ENCODE measurements at places on chromosomes 4 and X.
A peak's percentile ranks its signal among the peaks of the same experiment; 100 is the strongest.

GRCh38 chrX:13685126-13685763 is 3.7 kb upstream of the RAB9A start:
- no peak for DNase-seq

DNA sequence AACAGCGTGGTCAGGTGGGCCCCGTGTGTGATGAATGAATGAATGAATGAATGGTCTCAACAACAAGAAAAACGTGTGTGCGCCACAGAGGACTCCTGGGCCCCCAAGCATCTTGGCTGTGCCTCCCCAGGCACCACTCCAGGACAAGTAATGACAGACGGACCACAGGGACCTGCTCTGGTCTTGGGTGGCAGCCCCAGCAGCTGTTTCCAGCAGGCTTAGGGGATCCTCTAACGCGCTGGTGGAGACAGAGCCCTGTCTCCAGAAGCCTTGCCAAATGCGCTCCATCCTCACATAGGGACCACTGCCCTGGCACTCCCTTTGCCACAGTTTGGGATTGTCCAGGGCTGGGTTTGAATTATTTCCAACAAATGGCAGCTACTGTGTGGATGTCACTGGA is 39.1 kb downstream of the PSAPL1 start:
- no peak for DNase-seq

DNA sequence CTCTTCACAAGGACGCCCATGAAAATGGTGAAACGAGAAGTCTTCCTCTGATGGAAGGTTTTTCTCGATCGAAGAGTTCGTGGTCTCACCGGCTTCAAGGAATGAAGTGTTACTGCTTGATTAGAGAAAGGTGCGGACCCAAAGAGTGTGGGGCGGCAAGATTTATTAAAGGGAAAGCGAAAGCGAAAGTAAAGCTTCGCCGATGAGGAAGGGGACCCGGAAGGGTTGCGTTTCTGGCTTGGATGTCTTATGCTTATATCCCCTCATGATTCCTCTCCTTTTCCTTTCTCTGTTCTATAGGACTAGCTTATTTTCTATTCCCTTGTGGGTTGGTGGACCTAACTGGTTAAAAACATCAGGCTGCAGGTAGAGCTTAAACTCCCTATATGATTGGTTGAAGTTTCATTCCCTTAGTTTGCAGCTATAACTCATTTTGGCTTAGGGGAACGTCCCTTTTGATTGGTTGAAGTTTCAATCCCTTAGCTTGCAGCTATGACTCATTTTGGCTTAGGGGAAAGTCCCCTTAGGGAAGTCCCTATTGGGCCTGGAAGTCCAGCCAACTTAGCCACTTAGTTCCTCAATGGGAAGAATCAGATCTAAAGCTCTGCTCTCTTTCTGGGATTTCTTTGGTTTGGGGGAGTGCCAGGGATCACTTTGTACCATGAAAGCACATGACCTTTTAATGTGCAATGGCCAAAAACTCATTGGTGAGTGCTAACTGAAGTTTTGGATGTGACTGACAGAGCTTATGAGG is 1025.0 kb upstream of the PCDH10 start:
- peak; percentile 12 for DNase-seq

DNA sequence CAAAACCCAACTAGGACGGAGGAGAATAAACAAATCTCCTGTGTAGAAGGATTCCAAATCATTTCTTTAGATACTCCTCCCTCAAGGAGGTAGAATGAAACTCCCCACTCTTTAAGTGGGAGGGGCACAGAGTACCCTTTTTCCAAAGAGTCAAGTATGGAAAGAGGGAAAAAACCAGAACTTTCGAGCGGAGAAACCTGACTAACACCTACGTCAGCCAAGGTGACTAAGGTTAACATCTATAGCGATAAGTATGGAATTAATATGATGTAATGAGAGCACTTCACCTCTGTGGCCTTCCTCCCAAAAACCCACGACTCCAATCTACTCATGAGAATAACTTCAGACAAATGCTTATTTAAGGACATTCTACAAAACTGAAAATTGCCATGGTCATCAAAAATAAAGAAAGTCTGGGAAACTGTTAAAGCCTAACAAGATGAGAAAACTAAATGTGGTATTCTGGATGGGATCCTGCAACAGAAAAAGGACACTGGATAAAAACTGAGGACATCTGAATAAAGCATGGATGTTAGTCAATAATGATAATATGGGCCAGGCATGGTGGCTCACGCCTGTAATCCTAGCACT is 157.0 kb upstream of the MAP3K15 start:
- no peak for DNase-seq

DNA sequence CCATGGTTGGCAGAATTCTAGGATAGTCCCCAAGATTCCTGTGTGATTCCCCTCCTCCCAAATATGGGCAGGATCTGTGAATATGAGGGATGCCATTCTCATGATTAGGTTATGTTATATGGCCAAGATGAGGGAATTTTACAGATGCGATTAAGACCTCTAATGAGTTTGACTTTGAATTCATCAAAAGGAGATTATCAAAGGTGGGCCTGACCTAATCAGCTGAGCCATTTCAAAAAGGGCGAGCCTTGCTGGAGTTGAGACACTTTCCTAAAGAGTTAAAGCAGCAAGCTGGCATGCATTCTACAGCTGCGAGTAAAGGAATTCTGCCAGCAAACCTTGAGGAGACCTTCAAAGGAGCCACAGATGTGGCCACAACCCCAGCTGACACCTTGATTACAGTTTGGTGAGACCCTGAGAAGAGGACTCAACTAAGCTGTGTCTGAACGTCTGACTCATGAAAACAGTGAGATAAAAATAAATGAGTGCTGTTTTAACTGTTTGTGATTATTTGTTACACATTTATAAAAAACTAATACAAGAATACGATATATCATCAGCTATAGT is 31.7 kb upstream of the TMPRSS11D start:
- no peak for DNase-seq

GRCh38 chr4:92198711-92199110 is 105.1 kb upstream of the GRID2 start:
- DNase-seq, result no peak

DNA sequence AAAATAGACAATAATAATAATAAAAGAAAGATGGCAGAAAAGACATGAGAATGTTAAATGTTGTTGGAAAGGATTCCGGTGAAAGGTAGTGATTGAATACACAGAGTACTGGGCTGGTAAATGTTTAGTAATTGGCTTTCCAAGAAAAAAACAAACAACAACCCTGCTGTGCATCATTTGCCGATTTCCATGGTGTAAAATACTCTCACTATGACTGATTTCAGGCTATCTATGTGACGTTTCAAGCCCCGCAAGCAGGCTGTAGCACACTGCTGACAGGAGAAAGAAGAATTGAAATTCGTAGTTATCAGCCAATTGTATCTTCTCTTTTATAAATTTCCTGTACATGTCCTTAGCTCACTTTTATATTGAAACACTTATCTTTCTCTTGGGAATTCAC is 13.6 kb upstream of the SEPTIN6 start:
- no peak for DNase-seq

GRCh38 chr4:42420140-42420539 is 22.9 kb downstream of the SHISA3 start:
- DNase-seq, result no peak

- DNase-seq, result no peak
Measured at GRCh38 chrX:15499976-15500375, 631 bp upstream of the BMX start.

- DNase-seq, result peak; percentile 47
Measured at GRCh38 chr4:184028561-184029374, 123.7 kb downstream of the STOX2 start.

DNA sequence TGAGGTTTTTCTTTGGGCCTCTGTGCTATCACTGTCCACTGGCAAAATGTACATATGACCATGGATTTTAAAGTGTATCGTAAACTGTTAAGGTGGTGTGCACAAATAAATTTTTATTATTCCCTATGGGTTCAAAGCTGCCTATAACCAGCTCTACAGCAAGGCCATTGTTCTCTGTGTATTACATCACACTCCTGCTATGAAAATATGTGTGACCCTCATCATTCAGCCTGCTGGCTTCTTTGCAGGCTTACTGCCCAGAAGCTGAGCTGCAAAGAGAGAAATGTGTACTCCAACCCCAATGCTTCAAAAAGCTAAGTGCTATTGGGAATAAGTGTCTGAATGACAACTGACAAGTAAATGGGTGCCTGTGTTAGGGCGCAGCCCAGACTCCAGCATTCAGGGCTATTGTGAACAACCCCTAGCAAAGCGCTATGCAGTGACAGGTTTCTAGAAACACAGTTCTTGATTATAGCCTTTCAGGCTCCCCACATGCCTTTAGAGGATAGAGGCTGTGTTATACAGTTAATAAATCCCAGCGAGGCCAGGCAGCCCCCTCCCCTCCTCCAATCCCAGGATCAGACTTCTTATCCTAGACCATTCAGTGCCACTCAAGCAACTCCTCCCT is 220.4 kb upstream of the RADX start:
- DNase-seq, result no peak

- no peak for DNase-seq
Measured at GRCh38 chr4:179097741-179098140, 1655.5 kb upstream of the AGA start.

DNA sequence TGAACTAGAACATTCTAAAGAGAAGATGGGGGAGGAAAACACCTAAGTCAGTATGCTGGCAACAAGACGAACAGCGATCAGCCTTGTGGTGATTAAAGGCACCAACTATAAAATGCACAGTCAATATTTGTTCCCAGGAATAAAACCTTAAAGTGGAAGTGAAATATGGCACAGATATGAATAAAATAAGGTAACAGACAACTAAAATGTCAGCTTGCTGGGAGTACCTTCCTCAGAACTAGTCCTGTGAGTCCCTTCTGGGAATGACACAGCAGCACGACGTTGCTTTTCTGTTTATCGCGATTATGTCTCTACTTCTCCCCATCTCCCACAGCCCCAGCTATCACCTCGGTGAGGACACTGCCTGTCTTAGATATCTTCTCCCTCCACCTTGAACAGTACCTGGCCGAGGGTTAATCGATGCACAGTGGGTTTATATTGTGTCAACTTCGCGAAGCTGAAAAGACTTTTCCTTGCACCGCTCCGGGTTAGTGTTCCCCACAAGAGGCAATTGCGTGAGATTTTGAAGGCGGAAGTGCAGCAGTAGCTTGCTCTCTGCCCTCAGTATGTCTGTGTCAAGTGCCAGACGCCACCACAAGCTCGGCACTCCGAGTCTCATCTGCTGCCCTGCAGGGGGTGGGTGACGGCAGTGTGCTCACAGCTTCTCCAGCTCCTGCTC is 17.4 kb downstream of the MTNR1A start:
- DNase-seq, result no peak

- DNase-seq, result no peak
Measured at GRCh38 chr4:6992728-6993677, 50.2 kb upstream of the TADA2B start.

DNA sequence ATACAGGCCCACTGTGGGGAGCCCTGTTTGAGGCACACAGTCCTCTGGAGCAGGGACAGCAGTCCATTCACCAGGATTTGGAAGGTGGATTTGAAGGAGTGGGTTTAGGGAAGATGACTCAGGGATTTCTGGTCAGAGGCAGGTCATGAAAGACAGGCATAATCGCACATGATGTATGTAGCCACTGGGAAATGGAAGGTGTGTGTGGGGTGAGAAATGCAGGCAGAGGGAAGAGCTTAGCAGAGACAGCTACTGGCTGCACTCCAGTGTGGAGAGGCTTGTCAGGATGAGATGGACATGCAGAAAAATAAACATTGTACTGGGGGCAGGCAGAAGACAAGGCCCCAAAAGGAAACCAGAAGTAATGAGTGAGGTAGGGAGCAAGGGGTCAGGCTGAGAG is 85.2 kb upstream of the STS start:
- no peak for DNase-seq

DNA sequence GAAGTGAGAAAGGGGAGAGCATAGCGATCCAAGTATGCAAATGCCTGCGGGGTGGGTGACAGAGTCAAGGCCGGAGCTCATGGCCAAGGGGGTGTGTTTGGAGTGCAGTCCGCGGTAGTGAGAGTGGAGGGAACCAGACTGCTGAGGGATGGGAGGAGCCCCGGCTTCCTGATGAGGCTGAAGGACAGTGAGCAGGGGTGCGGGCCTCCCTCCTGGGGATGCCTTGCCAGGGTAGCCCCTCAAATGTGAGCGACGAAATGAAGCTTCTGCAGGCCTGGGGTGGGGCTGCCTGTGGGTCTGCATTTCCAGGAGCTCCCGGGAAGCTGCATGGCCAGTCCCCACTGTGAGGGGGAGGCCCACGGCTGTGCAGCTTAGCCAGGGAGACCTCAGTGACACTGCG is 45.0 kb downstream of the PSAPL1 start:
- no peak for DNase-seq

DNA sequence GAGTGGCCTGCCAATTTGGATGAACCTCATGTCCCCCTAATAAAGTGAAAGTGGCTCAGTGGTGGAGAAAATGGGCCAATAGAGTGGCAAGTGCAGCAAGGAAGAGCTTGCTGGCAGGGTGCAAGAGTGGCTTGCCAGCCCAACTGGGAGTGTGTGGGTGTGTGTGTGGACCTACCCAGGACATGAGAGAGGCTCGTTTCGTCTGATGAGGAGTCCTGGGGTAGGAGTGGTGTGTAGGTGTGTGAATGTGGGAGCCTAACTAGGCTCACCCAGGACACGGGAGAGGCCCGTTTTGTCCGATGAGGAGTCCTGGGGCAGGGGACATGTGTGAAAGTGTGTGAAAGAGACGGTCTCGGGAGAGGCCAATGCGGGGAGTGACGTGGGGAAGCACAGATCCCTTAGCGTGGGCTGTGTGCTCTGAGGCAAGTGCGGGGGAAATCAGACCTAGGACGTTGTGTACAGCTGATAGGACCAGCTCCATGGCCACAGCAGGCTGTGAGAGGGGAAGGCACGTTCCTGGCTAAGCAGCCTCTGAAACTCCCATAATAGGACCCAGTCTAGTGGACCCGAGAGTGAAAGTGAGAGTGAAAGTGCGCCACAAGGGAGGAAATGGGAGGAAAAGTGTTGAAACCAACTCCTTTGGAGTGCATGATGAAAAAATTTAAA is 5.3 kb downstream of the GAGE10 start:
- peak; percentile 52 for DNase-seq

DNA sequence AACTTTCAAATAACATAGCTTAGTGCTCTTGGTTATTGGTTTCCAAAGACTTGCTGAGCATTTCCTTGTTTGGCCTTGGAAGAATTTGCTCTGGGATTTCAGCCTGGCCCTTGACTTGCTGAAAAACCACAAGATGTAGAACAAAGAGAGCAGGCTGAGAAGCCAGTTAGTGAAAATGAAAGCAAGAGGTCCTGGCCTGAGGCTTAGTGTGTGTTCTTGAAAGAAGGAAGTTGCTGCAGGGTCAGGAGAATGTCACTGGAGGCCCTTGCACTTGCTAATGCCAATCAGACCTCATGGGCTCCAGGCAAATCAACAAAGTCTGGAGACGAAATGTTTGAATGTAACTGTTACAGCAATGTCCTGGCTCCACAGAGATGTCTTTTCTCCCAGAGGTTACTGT is 79.4 kb downstream of the SYNPO2 start:
- DNase-seq, result peak; percentile 87
